ENCODE measurements at places on chromosomes 7 and 10.

GRCh38 chr10:89644691-89644966 lies 413 bp downstream of the PANK1 start:
- no peak for DNase-seq

DNA sequence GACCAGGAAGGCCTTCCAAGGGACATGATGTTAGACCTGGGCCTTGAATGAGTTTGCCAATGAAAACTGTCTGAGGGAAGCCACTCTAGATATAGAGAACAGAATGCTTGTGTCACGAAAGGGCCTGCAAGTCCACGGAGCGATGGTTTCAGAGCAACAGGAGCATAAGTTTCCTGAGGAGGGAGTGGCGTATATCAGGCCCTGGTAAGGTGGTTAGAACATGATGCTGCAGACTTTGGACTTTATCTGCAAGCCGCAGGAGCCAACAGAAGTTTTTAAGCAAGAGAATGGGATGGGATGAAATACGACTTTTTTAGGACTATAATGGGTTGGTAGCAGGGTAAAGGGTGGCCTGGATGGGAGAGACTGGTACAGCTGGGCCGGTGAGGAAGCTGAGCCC lies 136.0 kb downstream of the FGFR2 start:
- no peak for DNase-seq

DNA sequence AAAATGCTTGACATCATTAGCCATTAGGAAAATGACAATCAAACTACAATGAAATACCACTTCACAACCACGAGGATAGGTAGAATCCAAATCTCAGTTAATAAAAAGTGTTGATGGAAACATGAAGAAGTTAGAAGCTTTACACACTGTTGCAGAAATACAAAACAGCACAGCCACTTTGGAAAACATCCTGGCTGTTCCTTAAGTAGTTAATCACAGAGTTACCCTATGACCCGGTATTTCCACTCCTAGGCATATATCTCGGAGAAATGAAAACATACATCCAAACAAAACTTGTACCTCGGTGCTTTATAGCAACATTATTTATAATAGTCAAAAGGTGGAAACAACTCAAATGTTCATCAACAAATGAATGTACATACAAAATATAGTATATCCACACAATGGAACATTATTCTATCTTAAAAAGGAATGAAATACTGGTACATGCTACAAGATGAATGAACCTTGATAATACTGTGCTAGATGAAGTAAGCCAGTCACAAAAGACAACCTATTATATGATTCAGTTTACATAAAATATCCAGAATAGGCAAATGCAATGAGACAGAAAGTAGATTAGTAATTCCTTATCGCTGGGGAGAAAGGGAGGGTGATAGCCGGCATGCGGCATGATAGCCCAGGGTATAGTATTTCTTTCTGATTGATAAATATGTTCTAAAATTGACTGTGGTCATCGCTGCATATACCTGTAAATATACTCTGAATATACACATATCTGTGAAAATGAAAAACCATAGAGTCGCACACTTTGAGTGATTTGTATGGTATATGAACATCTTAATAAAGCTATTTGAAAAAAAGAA lies 1.9 kb downstream of the VWDE start:
- DNase-seq = no peak

GRCh38 chr7:26508917-26509316 lies 217.3 kb downstream of the SNX10 start:
- no peak for DNase-seq

GRCh38 chr10:86662186-86663045 lies 5.9 kb upstream of the LDB3 start:
- DNase-seq = no peak

- no peak for DNase-seq
These were observed 7.0 kb downstream of the NUDT5 start for GRCh38 chr10:12188656-12189055.

DNA sequence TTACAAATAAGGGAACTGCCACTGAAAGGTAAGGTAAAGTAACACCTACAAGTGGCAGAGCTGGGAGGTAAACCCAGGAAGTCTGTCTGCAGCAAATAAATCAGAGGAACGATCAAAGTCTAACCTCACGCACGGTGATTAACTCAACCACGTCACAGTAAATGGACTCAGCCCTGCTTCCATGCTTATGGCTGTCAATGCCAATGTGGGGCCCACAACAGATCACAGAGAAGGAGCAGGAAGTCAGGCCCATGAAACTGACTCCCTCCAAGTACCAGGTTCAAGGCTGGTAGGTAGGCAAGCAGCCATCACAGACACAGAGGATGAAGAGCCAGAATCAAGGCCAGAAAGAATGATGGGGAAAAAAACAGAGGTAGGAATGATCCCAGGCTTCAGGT lies 38.0 kb upstream of the ACSL5 start:
- DNase-seq = no peak

GRCh38 chr10:6275022-6275997 lies 72.6 kb downstream of the PFKFB3 start:
- DNase-seq = peak; percentile 99

DNA sequence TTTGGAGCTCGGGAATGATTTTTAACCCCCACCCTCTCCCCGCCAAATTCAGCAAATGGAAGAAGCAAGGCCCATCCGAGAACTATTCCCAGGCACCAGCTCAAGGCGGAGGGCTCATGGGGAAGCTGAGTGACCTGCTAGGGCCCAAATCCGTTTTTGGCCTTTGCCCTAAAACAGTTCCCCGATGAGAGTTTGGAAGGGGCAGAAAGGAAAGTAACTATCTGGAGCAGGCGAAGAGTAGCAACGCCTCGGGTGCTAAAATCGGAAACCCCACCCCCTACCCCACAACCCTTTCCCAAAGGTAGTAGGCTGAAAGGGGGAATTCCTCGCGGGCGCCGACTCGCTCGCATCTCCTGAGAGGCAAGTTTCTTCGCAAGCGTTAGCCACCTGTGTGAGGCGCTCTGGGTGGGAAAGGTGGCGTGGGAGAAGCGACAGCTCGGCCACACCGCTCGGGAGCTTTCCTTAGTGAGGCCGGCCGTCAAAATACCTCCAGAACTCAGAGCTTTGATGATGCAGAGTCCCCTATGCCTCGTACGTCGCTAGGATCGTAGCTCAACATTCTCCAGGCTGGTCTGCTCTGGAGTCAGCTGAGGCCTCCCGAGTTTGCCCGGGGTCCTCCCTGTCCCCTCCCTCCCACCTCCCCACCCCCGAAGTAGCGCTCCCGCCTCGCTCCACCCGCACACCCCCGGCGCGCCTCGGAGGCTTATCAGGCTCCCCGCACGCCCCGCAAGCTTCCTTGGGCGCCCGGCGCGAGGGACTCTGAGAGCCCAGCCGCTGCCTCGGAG lies 642 bp upstream of the PRKG1 start:
- peak; percentile 31 for DNase-seq

DNA sequence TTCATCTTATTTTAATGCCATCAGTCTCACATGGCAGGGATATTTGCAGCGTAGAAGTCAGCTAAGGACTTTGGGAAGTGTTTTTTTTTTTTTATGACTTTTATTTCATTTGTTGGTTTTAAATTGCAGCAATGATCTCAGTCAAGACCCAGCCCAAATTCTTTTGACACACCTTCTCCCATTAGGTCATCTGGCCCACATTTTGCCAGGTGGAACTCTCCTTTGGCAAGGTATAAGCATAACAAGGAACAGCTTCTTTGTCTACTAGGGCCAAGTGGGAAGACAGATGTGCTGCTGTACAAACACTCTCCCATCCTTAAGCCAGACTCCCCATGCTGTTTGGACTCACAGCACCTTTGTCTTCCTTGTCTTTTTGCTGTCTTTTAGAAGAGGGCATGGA lies 41.8 kb downstream of the PLEKHA8 start:
- no peak for DNase-seq

- DNase-seq = peak; percentile 37
These were observed 5.7 kb downstream of the ARPC1B start for GRCh38 chr7:99380032-99380822.

- peak; percentile 96 for DNase-seq
These were observed 1.6 kb downstream of the SGMS1 start for GRCh38 chr10:50621968-50622705.

- peak; percentile 33 for DNase-seq
These were observed 1.3 kb downstream of the ZNF503 start for GRCh38 chr10:75400163-75400770.

DNA sequence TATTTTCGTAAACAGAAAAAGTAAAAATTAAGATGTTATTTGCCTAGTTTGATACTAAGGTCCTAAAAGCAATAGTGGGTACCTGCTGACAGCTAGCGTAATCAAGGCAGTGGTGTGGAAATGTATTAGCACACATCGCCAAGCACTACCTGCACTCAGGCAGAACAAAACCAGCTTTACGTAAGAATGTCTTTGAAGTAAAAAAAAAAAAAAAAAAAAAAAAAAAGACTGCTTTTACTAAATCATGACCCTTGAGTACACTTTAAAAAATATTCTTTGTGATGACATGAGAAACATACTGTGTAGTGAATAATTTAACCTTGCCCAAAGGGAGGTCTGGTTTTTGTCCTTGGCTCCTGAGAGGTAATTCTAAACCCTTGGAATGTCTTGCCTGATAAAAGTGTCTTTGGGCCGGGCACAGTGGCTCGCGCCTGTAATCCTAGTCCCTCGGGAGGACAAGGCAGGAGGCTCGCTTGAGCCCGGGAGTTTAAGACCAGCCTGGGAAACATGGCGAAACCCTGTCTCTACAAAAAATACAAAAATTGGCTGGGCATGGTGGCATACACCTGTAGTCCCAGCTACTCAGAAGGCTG lies 12.7 kb downstream of the XRCC2 start:
- DNase-seq = no peak

GRCh38 chr10:24737001-24737400 lies 13.3 kb upstream of the ARHGAP21 start:
- no peak for DNase-seq

GRCh38 chr7:80232979-80233724 lies 98.5 kb downstream of the GNAI1 start:
- DNase-seq = no peak

GRCh38 chr10:101050208-101051069 lies 11.3 kb upstream of the KAZALD1 start:
- DNase-seq = peak; percentile 34

Measured in AG10803 (cell line).